DMS53 (cell line): ENCODE measurements at places on chromosomes 11 and 22.

DNA sequence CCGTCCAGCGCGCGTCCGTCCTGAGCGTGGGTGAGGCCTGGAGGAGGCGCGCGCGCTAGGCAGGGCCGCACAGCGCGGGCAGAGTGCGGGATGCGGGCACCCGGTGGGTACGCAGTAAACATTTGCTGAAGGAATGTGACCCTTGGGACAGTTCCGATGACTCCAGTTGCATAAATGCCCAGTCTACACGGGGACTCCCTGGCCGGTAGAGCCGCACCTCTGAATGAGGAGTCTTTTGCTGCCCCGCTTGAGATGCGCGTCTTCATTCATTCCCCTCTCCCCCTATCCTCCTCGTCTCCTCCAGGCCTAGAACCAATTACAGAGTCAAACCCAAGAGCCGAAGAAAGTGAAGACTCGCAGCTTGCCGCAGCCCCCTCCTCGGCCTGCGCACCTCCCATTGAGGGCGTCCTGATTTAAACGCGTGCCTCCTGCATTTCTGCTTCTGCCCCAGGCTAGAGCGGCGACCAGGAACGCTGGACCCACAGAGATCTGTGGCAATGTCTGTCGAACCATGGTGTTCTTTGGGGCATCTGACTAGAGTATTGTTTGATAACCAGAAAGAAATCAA, 729 bp upstream of the CHKB start:
- no peak for DNase-seq

- DNase-seq = peak; percentile 79
Observed at GRCh38 chr11:29159552-29160465, 857.0 kb downstream of the KCNA4 start.

DNA sequence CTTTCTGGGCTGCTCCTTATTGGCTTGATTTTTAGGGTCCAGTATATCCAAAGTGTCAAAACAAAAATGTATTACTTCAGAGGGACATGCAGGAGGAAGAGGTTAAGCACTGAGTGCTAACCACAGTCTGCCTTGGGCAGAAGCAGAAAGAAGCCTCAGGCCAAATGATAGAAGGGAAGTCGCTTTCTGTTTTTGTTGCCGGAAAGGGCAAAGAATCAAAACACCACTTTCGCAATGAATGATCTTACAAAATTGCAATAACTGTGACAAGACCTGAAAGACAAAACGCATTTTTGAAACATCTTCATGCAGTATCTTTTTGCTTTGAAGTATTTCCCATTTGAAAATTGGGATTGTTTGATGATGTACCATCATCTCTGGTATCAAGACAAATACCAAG, 70.1 kb upstream of the PICALM start:
- no peak for DNase-seq

DNA sequence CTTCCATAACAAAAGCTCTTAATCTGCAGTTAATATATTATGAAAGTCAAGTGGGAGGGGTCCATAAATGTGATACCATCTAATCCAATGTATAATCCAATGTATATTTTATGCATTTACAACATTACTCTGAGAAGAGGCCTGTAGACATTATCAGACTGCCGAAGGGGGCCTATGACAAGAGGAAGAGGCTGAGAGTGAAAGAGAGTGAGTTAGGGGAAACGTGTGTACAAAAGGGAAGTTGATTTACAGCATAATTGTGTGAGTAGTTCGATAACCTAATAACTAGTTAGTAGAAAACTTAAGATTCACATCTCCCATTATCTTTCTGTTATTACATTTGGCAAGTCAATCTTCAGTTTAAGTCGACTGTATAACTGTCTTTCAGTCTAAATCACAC, 86.6 kb downstream of the DDX10 start:
- no peak for DNase-seq

- DNase-seq = no peak
Observed at GRCh38 chr11:124898711-124899110, 1.0 kb upstream of the ROBO4 start.

GRCh38 chr22:39277142-39277607, 32.4 kb upstream of the PDGFB start:
- peak; percentile 80 for DNase-seq

GRCh38 chr22:26432619-26433311, 3.7 kb downstream of the ASPHD2 start:
- DNase-seq = no peak

DNA sequence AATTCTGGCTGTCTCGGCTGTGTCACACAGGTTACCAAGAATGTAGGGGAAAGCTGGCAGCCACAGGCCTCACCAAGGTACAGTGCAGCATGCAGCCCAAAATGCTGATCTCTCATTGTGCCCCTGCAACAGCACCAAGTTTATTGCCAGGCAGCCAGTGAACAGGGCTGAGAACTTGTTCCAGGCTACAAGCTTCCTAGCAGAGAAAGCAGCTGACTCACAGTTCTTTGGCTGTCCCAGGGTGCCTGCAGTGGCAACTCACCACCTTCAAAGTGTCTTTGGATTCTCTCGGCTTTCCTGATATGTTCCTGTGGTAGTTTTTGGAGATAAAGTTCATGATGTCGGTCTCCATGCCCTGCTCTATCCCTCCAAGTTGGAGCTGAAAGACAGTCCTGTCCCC, 719.1 kb upstream of the ANO3 start:
- no peak for DNase-seq

GRCh38 chr11:111285189-111286091, 12.9 kb upstream of the POU2AF3 start:
- DNase-seq = peak; percentile 86

DNA sequence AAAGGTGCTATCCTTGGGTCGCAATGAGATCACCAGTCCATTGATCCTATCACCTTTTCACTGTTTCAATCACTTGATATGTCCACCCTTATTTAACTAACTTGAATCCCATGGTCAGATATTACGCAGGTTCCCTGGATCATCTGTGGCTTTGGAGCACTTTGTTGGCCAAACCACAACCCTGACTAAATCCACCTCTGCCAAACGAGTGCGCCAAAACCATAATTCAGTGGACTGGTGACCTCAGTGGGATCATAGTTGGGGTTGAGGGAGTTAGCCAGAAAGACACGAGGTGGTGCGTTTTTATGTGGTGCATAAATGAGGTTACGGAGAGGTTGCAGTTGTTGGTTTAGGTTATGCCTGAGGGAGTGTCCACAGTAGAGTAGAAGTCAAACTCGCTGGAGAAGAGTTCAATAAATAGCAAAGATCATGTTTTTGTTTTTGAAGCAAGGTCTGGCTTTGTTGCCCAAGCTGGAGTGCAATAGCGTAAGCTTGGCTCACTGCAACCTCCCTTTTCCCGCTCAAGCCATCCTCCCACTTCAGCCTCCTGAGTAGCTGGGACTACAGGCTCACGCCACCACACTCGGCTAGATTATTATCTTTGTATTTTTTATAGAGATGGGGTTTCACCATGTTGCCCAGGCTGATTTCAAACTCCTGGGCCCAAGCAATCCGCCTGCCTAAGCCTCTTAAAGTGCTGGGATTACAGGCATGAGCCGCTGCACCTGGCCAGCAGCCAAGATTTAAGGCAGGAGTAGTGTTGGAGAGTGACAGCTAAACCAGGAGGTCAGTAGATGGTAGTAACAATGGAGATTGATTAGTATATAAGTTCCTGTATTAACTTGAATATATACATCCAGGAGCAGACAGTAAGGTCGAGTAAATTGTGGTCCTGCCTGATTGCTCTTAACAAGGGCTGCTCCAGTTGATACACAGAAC, 4.5 kb downstream of the FOXR1 start:
- peak; percentile 64 for DNase-seq

DNA sequence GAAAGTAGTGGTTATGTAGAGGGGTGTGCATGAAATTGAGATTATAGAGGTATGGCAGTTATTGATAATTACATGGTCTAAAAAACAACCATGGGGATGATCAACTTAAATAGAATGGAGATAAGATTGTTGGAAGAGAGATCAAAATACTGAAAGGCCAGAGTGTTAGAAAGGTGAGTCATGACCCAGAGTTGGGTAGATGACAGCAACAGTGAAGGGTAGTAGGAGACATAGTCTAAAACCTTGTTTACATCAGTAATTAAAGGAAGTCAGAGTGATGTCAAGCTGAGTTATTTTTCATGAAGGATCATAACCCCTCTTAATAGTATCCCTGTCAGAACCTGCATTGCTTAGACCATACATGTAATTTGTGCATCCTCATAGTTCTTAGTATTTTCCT, 110.9 kb downstream of the ELP4 start:
- DNase-seq = no peak

DNA sequence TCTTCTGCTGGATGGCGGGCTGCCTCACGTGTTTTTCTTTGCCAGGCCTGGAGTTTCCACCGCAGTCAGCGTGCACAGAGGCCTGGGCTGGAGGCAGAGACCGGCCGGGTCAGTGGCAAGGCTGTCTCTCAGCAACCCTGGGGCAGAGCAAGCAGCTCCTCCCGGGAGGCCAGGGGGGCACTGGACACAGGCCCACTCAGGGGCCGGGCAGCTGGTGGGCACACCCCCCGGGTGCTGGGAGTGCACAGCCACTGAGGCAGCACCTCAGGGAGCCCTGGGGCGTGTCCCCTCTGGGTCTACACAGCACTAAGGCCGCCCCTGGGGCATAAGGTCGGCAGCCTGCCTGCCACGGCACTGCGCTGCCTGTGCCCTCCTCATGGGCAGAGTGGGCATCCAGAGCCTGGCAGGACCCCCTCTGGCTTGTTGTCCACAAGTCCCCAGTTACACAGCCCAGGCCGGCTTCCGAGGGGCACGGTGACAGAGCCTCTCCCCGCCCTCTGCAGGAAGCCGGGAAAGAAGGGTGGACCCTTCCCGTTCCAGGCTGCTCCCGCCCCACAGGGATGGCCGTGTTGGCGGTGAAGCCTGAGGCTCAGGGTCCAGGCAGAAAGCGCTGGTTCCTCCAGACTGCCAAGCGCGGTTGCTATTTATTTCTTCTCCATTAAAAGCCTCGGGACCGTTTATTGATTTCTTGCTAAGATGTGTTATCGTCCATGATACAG, 18.5 kb upstream of the TH start:
- DNase-seq = no peak

DNA sequence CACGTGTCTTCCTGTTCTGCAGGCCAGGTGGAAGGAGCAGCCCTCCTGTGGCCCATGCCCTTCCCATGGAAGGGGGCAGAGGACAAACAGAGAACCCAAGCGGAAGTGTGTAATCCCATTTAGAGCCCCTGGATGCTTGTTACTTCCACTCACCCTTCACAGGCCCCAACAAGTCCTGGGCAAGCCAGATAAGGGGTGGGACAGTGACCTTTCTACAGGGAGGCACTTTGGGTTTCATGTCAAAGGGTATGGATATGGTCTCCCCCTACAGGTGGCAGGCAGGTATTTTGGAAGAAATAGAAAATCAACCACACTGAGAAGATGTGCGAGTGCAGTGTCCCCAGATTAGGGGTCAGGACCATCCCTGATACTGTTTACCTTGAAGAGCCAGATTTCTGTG, 11.4 kb downstream of the MPEG1 start:
- DNase-seq = no peak
